ENCODE measurements at places on chromosomes 13 and 19. TPM values are rescaled to one million over a fixed set of nuclear protein-coding genes. Genes with fewer than 3 reads are reported as not detected.

The N4BP2L1 gene
- 10.5 TPM for total RNA-seq

The SBK2 gene
- not detected for total RNA-seq

The C19orf38 gene
- total RNA-seq, result 5.6 TPM

The RUBCNL gene
- total RNA-seq, result 5.5 TPM

The ONECUT3 gene
- total RNA-seq, result not detected

The PGLYRP1 gene
- total RNA-seq, result not detected

The CEACAM3 gene
- not detected for total RNA-seq

DNA sequence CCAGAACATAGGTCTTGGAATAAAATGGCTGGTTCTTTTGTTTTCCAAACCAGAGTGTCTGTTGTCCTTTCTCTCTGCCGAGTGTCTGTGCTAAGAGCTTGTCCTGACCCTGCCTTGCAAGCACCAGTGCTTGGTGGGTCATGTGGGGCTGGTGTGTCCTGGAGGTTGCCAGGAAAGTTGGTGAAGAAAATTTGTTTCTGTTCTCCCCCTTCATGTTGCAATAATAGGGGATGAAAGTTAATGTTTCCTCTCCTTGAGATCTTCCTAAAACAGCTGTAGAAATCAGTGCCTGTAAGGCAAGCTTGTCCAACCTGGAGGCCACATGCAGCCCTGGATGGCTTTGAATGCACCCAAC, 2.7 kb downstream of the HAMP start:
- no peaks in the 10 kb centered on the region for H3K27me3 ChIP-seq
- no peaks in the 10 kb centered on the region for H3K4me1 ChIP-seq
- no peaks in the 10 kb centered on the region for H3K36me3 ChIP-seq
- no peak overlapping the region for H3K4me3 ChIP-seq
- no peak for DNase-seq

DNA sequence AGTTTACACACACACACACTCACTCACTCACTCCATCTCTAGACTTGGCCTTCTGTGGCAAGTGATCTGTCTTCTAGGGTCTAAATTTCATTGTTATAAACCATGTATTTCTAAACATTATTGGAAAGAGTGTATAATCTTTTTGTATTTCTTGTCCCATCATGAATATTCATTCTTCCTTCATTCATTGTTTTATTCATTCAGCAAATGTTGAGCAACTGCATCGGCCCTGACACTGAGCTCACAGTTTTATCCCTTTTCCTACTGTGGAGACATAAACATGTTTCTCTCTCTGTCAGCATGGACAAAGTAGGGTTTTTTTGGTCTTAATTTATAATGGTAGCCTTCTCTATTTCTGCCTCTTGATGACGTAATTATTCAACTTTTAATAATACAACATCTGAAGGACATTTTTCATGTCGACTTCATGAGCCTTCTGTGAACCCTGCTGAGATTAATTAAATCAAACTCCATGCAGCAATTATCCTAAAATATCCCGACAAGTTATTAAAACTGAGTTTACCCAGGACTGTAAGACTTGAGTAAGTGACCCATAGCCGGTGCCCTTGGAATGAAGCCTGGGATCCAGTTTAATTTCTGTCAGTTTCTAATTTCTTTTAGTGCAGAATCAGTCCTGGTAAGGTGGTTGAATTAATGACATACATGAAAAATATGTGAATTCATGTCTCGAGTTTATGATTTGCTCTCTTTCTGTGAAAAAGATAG, 7.3 kb downstream of the SPATA13 start:
- no peaks in the 10 kb centered on the region for H3K36me3 ChIP-seq
- no peaks in the 10 kb centered on the region for H3K27me3 ChIP-seq
- peak overlapping the region; percentile 49 for H3K27ac ChIP-seq
- H3K4me3 ChIP-seq, result no peak overlapping the region
- no peak for DNase-seq
- peaks cover 28% of the 10 kb centered on the region for H3K4me1 ChIP-seq

- no peak for DNase-seq
- H3K36me3 ChIP-seq, result no peaks in the 10 kb centered on the region
- no peak overlapping the region for H3K27ac ChIP-seq
- H3K4me3 ChIP-seq, result no peak overlapping the region
- H3K27me3 ChIP-seq, result no peaks in the 10 kb centered on the region
- no peaks in the 10 kb centered on the region for H3K4me1 ChIP-seq
These were observed 37.5 kb downstream of the RFC3 start for GRCh38 chr13:33855371-33855895.

DNA sequence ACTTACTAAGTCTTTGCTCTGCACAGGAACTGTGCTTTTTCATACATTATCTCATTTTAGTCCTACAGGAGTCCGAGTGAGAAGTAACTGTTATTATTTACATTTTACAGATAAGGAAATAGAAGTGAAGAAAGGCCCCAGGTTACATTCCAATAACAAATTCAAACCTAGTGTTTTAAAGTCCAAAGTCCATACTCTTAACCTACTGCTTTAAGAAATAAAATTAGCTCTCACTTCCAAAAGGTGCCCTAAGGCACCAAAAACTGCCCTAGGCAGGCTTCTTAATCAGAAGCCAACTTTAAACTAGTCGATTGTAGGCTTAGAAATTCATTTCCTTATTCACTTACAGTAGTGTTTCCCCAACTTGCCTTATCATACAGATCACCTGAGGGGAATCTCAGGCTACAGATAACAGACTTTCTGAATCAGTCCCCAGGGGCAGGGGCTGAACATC, 555.9 kb downstream of the DIAPH3 start:
- H3K27me3 ChIP-seq, result no peaks in the 10 kb centered on the region
- H3K36me3 ChIP-seq, result no peaks in the 10 kb centered on the region
- H3K4me1 ChIP-seq, result no peaks in the 10 kb centered on the region
- no peak for DNase-seq

DNA sequence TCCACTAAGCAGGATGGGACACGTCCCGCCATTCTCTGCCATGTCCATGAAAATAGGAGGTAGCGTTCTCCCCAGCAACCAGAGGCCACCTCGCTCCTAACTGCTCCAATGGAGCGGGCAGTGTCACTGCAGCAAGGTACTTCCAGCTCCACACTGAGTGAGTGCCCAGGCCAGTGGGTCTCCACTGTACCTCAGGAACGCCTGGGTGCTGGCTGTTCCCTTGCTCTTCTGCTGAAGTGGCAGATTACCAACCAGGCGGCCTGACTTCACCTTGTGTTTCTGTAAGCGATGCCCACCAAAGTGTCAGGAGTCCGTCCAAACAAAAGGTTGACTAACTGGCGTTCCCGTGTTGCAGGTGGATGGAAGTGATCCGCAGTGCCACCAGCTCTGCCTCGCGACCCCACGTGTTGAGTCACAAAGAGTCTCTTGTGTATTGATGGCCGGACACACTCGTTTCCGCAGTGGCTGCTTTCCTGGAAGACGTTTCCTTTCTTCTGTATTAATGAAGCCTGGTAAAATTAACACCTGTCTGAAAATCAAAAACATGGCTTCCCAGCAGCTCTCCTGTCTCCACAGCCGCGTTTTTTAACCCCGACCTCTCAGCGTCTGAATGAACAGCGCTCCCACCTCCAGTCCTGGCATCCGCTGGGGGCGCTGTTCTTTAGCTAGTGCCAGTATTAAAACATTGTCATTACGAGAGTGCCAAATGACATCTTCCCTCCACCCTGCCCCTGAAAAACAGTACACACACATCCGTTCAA, 128.8 kb downstream of the STK24 start:
- H3K27ac ChIP-seq, result no peak overlapping the region
- H3K36me3 ChIP-seq, result peaks cover 36% of the 10 kb centered on the region
- H3K4me1 ChIP-seq, result peaks cover 4% of the 10 kb centered on the region
- H3K4me3 ChIP-seq, result no peak overlapping the region

DNA sequence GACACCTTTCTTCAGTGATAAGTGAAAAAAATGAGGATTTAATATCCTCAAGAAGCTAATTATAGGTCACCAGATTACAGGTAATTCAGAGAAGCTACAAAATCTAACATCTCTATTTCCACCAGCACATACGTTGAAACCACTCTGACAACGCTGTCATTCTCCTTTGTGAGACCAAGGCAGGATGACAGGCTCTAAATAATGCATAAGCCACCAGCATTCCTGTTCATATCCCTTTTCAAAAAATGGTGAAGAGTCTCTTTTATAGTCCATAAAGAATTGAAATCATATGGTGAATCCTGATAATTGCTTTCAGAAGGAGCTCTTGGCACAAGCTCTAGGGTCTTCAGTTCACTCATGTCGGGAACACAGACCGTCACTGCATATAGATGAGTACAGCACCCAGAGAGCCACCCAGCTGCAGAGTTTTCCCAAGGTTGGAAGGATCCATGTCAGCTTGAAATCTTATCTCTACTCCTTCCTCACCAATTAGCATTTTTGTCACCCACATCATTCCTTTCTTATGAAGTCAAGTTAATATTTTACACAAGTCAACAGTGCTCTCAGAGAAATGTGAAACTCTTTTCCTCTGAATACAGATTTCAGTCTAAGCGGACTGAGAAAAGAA, 431.4 kb downstream of the TBC1D4 start:
- no peak overlapping the region for H3K27ac ChIP-seq
- DNase-seq, result no peak
- no peaks in the 10 kb centered on the region for H3K36me3 ChIP-seq

- H3K27me3 ChIP-seq, result no peaks in the 10 kb centered on the region
- no peak overlapping the region for H3K4me3 ChIP-seq
- no peaks in the 10 kb centered on the region for H3K4me1 ChIP-seq
- no peaks in the 10 kb centered on the region for H3K36me3 ChIP-seq
These were observed 7.9 kb downstream of the DCAF15 start for GRCh38 chr19:13959962-13960862.

DNA sequence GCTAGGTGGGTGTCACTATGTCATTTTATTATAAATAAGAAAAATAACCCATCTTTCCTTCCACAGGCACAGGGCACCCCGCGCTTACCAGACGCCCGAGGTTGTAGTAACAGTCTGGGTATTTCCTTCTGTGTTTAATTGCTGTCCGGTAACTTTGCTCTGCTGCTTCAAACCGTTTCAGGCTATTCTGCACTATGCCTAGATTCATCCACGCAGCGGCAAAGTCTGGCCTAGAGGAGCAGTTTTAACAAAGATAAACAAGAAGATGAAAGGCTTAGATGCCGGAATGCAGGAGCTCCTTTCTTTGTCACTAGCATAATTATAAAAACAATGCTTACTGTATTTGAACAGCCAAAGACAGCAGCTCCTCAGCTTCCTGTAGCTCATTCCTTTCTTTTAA, 36.9 kb upstream of the GGACT start:
- no peaks in the 10 kb centered on the region for H3K27me3 ChIP-seq
- H3K27ac ChIP-seq, result no peak overlapping the region
- H3K4me1 ChIP-seq, result no peaks in the 10 kb centered on the region

GRCh38 chr19:17327068-17327653, 7.5 kb downstream of the ANO8 start:
- no peak overlapping the region for H3K4me3 ChIP-seq
- peaks cover 29% of the 10 kb centered on the region for H3K4me1 ChIP-seq
- no peak for DNase-seq

DNA sequence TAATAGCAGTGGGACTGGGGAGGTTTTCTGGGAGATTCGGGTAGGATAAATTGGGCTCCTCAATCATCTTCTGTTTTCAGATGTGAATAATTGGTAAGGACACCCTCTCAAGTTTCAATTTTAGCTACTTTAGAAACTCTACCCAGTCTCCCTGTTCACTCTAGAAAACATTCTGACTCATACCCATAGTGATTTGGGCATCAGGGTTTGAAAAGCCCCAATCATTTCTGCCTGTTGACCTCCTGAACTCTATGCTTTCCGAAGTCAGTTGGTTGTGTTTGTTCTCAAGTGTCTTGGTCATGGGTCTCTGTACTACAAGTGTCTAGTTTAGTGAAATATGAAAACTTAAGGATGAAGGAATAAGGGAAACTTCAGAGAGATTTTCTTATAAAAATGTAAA, 911.3 kb upstream of the GPC6 start:
- H3K4me3 ChIP-seq, result no peak overlapping the region
- no peaks in the 10 kb centered on the region for H3K4me1 ChIP-seq
- H3K36me3 ChIP-seq, result no peaks in the 10 kb centered on the region
- no peak overlapping the region for H3K27ac ChIP-seq
- DNase-seq, result no peak

- no peak overlapping the region for H3K4me3 ChIP-seq
- H3K4me1 ChIP-seq, result no peaks in the 10 kb centered on the region
- peaks cover 9% of the 10 kb centered on the region for H3K27me3 ChIP-seq
These were observed 34.5 kb downstream of the SOX21 start for GRCh38 chr13:94677799-94678198.

- no peak for DNase-seq
- no peak overlapping the region for H3K27ac ChIP-seq
- no peaks in the 10 kb centered on the region for H3K36me3 ChIP-seq
- no peaks in the 10 kb centered on the region for H3K27me3 ChIP-seq
These were observed 329.1 kb downstream of the SLITRK5 start for GRCh38 chr13:88000239-88000638.

DNA sequence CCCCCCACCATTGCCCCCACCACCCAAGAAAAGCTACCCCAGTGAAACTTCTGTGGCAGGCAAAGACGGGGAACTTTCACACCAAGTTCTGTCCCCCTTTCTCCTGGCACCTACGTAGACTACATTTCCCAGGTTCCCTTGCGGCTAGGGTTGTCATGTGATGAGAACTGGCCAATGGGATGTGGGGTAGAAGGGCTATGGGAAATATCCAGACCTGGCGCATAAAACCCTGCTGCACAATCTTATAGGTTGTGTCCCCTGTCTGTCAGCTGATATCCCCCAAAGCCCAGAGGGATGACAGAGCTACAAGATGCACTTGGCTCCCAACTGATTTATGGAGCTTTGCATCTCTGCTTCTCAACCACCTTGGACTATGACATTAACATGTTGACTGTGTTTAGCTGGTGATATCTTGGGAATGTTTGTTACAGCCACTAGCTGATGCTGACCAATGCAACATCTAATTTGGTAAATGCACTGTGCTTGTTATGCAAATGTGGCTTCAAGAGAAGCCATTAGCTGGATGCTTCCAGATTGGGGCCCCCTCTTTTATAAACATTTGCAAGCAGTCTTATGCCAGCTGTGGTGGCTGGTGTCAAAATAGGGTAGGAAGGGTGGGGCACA, 6.1 kb downstream of the SH2D3A start:
- H3K36me3 ChIP-seq, result no peaks in the 10 kb centered on the region
- no peak overlapping the region for H3K27ac ChIP-seq
- H3K27me3 ChIP-seq, result no peaks in the 10 kb centered on the region
- no peak for DNase-seq
- no peak overlapping the region for H3K4me3 ChIP-seq
- H3K4me1 ChIP-seq, result no peaks in the 10 kb centered on the region

DNA sequence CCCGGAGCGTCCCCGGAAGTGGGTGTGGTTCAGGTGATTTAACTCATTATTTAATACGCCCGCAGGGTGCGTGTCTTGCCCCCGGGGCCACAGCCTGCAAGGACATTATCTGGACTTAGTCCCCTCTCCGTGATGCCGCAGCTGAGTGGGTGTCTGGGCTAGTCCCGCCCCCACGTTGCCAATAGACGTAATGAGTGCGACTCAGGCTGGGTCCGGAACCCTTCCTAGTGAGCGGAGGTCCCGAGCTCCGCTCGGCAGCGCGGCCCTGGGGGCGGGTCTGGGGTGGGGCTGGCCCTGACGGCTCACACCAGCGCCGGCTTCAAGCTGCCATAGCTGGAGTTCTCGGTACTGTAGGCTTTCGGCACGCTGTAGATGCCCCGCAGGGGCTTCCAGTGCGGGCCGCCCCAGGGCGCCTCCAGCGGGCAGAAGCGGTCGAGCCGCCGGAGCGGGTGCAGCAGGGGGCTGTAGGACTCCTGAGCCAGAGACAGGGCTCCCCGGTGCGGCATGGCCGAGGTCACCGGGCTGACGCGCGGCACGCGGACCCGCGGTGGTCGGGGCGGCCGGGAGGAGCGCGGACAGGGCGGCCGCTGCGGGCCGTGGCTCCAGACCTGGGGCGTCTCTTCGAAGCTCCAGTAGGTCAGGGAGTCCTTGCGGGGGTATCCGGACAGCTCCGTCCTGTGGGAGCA, 918 bp upstream of the LHB start:
- no peaks in the 10 kb centered on the region for H3K36me3 ChIP-seq
- no peak overlapping the region for H3K27ac ChIP-seq
- peak; percentile 52 for DNase-seq
- H3K27me3 ChIP-seq, result no peaks in the 10 kb centered on the region
- peaks cover 3% of the 10 kb centered on the region for H3K4me1 ChIP-seq
- no peak overlapping the region for H3K4me3 ChIP-seq

Measured in adrenal gland (tissue), 19 donors.